ENCODE measurements at places on chromosomes 1 and 21.

DNA sequence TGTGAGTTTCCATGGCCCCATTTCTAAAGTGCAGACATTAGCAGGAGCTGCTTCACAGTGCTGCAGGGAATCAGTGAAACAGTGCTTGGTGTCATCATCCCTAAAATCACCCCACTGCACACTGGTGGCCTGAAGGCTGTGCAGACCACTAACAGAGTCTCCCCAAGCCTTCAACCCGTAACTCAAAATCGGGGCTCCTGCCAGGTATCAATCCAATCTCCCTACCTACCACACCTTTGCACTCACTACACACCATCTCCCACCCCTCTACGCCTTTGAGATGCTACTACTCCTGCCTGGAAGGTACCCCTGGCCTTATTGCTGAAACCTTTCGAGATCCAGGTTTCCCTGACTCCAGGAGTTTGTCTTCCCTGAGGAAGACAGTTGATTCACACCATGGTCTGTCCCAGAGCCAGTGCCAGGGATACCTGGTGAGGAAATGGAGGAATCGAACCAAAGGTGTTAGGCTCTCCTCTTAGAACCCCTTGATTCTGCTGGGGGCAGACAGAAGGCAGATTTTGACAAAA lies 25.5 kb downstream of the SLC2A1 start:
- no peak for DNase-seq

DNA sequence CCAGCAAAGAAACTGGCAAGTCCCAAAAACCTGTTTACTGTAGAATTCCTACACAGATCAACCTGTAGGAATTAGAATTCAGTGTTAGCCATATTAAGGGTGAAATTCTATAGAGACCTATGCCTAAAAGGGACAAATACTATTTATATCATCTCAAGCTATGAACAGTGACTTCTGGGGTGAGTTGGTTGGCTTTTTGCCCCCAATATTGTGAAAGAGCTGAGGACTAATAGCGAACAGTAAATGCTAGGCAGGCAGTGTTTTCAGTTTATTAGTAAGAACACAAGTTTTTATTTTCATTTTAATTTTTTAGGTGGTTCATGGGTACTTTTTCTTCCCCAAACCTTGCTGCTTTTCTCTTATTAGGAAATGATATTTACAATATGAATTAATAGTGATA lies 15.3 kb downstream of the SLC16A4 start:
- no peak for DNase-seq

DNA sequence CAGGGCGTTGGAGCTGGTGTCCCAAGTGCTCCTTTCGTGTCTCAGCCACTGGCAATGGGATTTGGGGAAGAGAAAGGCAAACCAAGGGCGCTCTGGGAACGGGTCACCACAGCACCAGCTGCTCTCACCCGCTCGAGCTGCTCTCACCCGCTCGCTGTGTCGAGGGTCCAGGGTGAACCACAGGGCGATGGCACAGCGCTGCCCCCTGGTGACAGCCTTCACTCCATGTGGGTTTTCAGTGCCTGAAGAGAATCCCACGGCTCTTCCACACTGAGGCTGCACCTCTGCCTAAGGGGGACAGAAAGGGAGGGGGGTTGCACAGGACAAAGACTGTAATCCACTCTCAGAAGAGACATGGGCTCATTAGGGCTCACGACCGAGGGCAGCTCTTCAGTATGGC lies 7.1 kb upstream of the CLDN19 start:
- no peak for DNase-seq

DNA sequence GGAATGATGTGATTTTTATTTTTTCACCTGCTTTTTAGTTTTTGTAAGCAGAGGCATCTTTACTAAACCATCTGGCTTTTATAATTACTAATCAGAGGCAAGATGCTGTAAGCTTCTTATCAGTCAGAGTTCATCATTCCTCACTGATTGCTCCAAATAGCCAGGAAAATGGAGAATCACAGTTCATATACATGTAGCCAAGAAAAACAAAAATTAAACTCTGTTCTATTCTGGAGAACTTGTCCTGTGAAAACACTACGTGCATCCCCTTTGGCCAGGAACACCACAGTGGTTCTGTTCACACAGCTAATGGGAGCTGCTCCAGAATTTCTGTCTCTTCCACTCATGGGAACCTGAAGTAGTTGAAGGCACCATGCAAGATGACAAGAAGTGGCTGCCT lies 725.5 kb upstream of the CHRM3 start:
- DNase-seq = no peak

- no peak for DNase-seq
These were observed 3.9 kb downstream of the SPEN start for GRCh38 chr1:15851210-15852035.

- DNase-seq = no peak
These were observed 4.1 kb upstream of the ARHGEF10L start for GRCh38 chr1:17535300-17535936.

DNA sequence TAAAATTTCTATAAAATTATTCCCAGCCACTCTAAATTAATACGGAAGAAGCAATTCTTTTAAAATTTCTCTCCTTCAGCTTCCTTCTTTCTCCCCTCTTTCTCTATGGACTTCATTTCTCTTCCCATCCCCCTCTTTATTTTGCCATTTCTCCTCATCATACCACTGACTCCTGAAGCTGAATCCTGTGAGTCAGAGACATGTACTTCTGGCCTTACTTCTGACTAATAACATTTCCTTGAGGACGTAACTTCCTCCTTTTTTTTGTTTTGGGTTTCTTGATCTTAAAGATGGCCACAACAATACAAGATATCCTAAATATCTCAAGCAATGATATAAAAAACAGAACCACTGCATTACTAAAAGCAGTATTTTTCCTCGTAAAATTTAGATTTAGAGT lies 63.6 kb upstream of the DENND1B start:
- DNase-seq = no peak

DNA sequence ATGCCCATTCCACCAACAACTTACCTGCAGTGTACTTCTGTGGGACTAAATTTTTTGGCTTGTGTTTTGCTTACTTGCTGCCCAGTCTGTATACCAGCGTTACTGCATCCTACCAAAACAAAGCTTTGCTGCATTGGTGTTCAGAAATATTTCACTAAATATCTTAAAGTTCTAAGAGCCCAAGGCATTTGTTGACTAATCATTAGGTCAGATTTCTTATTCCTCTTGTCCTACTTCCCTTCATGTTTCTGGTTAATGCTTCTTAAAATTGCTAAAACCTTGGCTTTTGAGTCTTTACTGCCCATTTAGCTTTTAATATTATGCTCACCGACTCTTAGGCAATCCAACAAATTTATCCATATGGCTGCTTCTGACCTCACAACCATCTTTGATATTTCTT lies 161.8 kb downstream of the DPYD start:
- DNase-seq = no peak

DNA sequence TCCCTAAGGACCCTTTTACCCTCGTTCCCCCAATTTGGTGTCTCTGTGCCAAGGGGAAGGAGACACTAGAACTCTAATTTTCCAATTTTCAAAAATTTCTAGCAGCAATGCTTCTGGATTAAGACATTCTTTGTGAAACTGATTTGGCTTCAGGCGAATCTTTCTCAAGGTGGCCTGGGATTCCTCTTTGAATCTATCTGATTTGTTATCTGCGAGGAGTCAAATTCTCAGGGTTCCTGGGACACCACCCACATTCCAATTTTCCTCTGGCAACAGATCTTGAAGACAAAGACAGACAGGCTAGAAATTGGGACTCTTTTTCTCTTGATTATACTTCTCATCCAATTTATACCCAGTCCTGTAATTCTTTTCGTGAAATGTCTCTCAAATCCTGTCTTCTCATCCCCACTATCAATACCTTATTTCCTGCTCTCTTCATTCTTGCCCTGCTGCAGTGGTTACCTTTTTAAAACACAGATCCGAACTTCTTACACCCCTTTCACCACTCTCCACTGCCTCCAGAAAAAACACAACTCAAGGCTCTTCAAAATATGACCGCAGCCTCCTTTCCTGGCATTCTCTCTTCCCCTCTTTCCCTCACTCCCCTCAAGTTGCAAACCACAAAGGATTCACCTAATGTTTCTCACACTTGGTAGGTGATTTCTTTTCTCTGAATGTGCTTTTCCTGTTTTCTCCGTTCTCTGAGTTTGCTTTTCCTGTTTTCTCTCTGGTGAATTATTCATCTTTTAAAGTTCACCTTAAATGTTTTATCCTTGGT lies 2.7 kb upstream of the MPZL1 start:
- no peak for DNase-seq

GRCh38 chr1:15426492-15427279 lies 11.6 kb upstream of the CTRC start:
- DNase-seq = no peak

DNA sequence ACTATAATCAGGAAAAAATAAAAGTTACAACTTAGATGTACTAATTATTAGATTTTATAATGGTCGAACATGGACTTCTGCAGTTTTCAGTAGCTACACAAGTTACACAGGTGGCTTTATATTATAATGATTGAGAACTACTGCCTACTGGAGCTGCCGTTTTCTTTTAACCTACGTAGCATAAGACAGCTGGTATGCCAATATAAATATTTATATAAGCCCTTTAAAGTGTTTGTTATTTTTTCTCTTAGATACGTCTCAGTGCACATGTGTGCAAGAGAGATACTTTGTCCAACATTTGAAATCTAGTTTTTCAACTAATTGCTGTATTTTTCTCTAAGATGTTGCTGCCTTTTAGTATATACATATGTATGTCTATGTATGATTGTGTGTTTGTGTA lies 42.4 kb downstream of the PDC start:
- no peak for DNase-seq

GRCh38 chr1:24379733-24380315 lies 33.8 kb downstream of the STPG1 start:
- DNase-seq = no peak

DNA sequence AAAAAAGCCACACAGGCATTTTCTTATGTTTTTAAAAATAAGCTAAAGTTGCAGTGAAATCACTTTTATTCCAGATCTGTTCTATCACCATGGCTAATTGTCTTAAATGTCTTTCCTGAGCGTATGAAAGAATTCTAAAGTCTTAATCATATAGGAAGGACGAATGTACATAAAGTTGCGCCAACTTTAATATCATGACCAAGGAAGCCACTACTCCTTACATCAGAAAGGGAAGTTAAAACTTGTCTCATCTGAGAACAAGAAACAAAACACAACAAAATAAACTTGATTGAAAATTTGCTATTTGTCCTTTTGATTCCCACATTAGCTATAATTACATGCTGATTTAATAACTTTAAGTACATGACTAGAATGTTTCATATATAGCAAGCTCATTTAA lies 26.5 kb downstream of the CNIH4 start:
- DNase-seq = no peak

- no peak for DNase-seq
These were observed 34.5 kb downstream of the OR10R2 start for GRCh38 chr1:158506369-158506987.

DNA sequence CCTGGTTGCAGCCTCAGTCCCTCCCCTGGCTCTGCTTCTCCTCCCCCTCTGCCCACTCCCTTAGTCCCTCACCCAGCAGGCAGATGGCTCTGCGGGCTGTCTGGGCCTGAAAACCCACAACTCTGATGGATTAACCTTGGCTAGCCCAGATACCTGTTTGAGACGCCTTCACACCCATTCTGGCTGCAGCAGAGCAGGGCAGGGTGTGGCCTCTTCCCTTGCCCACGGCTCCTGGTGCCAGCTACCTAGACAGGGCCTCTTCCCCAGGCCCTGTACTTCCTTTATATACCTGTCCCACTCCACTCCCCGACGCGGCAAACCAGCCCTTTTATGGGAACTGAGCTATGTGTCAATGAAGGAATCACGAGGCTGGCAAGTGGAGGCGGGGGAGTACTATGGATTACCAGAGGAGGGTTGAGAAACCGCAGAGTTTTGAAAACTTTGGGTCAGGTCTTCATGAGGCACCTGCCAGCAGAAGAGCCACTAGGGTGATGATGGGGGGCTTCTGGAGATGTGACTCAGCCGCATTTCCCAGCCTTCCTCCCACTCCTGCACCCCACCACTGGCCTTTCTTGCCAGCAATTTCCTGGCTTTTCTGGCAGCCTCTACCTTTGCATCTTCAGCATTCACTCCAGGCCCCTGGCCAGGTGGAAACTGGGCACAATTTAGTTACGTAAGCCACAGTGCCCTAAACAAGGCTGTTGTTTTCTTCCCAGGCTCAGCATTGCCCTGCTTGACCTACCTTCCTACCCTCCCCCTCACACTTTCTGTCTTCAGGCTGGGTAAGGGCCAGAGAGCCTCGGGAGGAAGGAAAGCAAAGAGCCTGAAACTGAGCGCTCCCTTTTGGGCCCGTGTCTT lies at the start of gene CHI3L1:
TSS of gene CHI3L1 (minus strand) at position 259 of the 858 bp plus-strand sequence. CDS start at position 178, 81 bp downstream.
- no peak for DNase-seq

DNA sequence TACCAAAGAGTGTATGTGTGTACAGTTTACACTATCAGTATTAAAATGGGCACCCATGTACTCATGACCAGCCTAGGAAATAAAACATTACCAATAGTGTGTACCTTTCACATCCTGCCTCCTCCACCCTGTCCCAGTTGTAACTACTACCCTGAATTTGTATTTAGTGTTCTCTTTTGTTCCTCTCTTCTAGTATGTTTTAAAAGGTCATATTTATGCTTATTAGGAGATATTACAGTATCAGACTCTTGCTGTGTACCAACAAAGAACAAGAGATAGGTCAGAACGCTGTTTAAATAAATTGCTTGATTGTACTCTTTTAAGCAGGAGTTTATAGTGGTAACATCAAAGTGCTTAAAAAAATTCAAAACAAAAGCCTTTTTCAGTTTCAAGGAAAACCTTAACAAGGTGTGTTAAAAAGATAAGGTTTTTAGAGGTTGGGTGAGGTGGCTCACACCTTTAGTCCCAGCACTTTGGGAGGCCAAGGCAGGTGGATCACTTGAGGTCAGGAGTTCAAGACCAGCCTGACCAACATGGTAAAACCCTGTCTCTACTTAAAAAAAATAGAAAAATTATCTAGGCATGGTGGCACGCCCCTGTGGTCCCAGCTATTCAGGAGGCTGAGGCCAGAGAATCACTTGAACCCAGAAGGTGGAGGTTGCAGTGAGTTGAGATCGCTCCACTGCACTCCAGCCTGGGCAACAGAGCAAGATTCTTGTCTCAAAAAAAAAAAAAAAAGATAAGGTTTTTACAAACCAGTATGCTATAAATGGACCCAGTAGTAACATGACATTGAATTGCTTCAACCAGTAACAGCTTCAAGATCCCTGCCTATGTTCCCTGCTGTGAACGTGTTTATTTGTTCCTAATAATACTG lies 35.9 kb downstream of the MPZL1 start:
- no peak for DNase-seq

- no peak for DNase-seq
These were observed 274.5 kb downstream of the VAV3 start for GRCh38 chr1:107690491-107690890.

Measured in T-helper 2 cell treated with Interferon-gamma antibody and Interleukin-4, amounts not matched to agents 5 μg/mL and 100 μg/mL, for 36 hours (primary cell).